ENCODE measurements at places on chromosomes 12 and 14.

DNA sequence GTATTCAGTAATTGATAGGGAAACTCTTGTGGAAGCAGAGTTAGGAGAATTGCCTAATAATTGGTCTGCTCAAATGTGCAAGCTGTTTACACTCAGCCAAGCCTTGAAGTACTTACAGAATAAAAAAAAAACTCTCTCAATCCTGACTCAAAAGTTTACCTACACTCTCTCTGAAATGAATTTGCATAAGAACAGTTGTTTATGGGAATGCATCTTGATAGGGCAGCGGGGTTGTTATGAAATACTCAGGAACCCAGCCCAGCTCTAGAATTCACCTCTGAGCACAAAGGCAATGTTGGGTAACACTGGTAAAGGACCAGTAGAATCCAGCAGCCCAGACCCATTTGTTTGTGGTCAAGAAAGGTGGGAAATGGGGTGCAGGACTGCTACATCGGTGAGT is 267.0 kb downstream of the CPNE8 start:
- DNase-seq, result no peak

DNA sequence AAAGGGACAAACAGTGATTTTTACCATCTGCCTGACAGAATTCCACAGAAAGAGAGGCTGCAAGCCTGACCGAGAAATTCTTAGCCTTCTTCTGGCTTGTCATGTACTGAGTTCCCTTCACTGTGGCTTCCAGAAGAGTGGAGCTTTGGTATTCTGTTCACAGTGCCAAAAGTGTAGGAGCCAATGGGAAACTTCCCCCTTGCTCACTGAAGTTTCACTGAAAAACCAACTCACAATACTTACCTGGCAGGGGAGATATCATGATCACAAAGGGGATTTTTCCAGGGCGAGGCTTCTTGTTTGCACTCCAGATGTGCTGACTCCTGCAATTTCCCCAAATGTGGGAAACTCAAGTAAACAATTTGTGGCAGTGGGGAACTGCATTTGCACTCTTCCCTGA is 31.7 kb upstream of the MMP19 start:
- DNase-seq, result no peak

DNA sequence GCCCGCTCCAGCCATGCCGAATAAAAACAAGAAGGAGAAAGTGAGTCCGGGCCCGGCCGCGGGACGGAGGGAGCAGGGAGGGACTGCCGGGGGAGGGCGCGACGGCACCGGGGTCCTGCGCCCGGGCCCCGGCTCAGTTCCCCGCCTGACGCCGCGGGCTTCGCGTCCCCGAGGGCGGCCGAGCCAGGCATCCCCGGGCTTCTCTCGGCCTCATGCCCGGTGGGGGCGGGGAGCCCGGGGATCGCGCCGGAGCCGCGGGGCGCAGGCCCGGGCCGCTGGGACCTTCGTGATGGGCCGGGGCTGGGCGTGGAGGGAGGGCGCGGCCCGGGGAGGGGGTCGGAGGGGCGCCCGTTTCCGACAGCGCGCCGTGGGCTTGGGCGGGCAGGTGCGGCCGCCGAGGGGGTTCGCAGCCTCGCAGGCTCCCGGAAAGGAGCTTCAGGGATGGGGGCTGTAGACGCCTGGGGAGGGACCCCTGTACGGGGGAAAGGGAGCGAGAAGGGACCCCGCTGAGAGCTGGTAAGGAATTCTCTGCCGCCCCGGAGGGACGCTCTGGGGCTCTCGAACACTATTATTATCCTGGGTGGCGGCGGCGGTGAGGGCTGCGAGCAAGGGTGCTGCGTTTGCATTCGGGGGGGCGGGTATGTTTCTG is 496 bp downstream of the PPP2R5C start:
- DNase-seq, result peak; percentile 32

DNA sequence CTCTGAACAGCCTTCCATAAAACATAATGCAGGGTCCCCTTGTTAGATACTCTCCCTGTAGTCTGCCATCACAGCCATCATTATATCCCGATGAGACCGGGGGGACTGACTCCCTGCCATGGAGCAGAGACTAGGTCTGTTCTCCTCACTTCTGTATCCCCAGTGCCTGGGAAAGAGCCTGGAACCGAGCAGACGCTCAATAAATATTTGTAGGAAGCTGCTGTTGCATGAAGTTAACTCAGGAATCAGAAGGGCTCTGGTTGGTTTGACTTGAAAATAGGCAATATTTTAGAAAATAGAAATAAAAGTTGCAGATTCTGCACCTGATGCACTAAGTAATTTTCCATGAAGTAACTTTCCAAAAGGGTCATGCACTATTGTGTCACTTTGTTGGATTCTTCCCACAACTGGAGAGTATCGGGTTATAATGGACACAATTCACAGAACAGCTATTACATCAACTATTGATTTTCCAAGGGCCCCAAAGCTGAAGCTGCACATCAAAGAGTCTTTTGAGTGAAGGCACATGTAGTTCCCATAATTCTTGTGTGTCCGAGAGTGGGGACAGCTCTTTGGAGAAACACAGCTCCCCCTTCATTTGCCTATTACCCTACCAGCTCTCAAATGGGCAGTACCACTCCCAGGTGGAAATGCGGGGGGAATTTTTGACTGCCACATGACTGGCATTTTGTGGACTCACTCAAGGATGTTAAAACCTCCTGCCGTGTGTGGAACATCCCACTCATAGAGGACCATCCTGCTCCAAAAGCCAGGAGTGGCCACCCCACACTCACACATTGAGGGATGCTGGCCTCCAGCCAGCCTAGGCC is 18.8 kb downstream of the CLMN start:
- DNase-seq, result no peak

DNA sequence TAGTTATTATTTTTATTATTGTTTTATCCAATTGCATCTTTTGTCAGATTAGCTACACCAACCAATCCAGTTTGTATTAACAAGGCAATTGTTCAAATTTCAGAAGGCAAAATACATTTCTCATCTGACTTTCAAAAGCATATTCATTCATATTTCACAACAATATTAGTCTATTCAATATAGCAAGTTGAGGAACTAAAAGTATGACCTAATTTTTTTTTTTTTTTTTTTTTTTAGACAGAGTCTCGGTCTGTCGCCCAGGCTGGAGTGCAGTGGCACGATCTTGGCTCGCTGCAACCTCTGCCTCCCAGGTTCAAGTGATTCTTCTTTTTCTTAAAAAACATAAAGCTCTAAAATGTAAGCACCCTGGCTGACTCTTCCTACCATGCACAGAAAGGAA is 17.3 kb downstream of the COX14 start:
- DNase-seq, result no peak

DNA sequence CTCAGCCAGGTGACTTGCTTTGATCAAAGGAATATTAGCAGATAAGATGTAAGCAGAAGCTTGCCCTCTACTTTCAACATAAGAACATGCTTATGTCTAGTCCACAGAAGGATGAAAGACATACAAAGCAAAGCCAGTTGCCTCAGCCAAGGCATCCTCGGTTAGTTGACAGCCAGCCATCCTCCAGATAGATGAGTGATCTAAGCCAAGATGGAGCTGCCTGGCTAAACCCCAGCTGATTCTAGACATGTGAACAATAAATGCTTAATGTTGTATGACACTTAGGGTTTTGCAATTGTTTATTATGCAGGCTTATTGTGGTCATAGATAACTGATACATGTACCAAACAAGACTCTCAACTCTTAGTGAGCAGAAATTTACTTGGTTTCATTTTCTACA is 157.6 kb upstream of the TMTC2 start:
- DNase-seq, result no peak

DNA sequence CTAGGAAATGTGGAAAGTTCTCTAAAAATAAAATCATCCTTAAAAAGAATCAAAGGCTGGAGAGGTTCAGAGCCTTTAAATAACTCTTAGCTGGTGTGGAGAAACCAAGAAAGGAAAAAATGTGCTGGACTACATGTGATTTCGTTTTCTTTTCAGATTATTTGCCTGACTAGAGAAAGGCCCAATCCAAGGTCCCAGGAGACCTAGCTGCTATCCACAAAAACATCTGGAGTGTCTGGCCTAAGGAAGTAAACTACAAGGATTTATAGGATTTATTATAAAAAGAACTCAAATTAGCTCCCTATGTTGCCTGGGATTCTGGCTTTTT is 774 bp upstream of the TMEM30B start:
- DNase-seq, result no peak

DNA sequence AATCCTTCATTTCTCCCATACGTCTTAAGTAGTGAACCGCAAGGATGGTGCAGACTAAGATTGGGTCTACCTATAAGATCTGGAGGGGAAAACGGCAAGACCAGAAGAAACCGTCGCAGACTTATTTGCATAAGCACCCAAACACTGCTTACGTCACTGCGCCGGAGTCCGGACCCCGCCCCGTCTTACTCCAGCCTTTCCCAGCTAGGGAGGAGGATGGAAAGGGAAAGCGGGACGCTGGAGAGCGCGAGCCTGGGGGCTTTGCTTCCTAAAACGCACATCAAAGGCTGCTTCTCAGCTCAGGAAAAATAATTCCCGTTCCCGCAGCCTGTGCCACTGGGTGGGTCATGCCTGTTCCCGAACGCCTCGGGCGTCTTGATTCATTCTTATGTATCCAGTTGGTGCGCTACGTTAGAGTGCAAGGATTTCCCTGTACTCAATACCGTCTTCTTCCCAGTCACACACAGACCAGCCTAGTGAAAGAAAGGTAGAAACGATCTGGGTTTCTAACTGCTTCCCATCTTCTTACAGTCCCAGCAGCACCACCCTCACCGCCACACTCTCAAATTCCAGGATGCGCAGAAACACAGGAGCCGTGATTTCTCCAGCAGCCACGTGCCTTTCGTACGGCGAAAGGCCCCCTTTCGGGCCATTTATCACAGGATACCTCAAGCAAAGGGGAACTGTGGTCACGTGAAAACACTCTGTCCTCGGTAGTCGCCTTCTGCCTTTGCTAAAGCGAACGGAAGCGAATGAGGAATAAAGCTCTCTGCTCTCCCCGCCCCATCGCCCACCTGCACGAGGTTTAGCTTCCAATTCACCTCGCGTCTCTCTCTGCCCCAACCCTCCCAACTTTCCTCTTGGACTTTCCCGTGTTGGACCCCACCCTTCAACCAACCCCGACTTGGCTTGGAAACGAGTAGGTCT is 1.1 kb downstream of the SLC6A15 start:
- no peak for DNase-seq

- DNase-seq, result no peak
Measured at GRCh38 chr12:42475106-42475505, 114.4 kb downstream of the PRICKLE1 start.

DNA sequence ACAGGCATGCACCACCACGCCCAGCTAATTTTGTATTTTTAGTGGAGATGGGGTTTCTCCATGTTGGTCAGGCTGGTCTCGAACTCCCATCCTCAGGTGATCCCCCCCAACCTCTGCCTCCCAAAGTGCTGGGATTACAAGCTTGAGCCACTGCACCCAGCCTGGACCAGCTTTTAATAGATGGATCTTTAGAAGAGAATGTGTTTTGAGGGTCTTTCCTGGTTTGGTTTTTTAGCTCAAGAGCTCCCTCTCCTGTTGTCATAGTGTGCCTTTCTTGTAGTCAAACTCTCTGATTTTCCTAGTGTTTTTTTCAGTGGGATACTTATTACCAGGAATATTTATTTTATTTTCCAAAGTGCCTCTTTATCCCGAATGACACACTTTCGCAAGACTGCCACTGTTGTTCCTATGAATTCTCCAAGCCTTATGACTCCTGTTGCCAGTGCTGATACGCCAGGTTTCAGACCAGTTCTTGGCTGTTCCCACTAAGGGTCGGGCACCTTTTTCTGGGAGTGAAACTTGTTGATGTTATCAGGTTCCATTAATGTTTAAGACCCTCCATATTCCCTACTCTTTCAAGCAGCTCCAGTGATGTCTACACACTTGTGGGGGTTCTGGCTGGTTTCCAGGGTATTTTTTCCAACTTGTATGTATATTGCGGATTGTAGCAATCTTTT is 31.5 kb upstream of the LIMA1 start:
- DNase-seq, result no peak

Data from activated T-cell treated with anti-CD3 and anti-CD28 coated beads for 24 hours (primary cell).